SK-N-MC (cell line): ENCODE measurements at places on chromosomes 3 and 15.

DNA sequence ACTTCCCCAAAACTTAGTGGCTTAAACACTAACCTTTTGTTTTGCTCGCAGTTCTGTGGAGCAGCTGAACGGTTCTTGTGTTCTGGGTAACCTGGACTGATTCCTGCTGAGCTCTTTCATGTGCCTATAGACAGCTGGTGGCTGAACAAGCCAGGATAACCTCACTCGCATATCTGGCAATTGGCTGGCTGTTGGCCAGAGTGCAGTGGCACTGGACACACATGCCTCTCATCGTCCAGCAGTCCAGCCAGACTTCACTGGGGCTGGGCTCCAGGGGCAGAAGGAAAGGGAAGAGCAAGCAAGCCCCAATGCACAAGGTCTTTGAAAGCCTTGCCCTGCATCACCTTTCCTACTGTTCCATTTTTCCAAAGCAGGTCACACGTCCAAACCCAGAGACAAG, 53.6 kb upstream of the GATA2 start:
- no peak for DNase-seq

DNA sequence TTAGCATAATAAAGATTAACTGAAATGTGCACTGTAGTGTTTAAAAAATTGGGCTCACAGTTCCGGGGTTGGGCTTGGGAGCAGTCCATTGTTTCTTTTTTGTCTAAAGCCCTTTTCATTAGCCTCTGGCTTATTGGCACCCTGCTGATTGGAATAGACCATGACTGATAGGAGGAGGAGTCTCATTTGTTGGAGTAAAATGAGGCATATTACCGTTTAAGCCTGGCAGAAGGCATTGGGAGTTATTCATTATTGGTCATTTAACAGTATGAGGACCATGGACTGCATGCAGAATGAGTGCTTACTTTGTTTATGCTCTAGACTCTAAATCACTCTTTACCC, 139.0 kb upstream of the CGNL1 start:
- DNase-seq: no peak

- DNase-seq: no peak
Observed at GRCh38 chr15:77771616-77772015, 138.9 kb upstream of the LINGO1 start.

DNA sequence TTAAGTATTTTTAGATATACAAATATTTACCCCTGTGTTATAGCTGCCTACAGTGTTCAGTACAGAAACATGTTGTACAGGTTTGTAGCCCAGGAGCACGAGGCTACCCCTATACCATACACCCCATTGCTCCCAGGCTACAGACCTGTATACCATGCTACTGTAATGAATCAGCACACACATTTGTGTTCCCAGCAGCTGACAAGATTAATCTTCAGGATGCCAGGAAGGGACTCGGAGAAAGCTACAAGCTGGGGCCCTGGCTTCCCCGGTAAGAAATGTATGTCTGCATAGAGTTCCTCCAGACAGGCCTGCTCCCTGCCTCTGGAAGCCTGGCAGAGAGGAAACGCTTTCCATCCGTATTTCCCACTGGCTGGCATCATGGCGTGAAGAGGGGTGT, 136.5 kb downstream of the XXYLT1 start:
- DNase-seq: no peak

- no peak for DNase-seq
Observed at GRCh38 chr3:157420606-157421130, 16.0 kb upstream of the PTX3 start.

DNA sequence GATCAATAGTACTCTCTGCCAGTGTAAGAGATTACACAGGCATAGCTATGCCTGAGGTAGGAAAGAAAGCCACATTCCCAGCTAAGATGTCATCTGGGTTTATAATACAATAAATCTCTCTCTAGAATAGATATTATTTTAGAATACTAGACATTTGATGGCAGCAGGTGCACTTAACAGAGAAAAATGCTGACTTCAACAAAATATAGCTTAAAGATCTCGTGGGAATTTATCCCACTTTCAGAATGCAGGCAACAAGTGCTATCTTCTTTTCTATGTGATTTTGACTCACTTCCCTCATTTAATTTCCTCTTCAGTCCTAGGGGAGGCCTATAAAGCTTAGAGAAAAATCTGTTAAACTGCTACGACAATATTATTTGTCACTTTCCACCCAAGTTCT, 60.9 kb upstream of the FSIP1 start:
- no peak for DNase-seq

DNA sequence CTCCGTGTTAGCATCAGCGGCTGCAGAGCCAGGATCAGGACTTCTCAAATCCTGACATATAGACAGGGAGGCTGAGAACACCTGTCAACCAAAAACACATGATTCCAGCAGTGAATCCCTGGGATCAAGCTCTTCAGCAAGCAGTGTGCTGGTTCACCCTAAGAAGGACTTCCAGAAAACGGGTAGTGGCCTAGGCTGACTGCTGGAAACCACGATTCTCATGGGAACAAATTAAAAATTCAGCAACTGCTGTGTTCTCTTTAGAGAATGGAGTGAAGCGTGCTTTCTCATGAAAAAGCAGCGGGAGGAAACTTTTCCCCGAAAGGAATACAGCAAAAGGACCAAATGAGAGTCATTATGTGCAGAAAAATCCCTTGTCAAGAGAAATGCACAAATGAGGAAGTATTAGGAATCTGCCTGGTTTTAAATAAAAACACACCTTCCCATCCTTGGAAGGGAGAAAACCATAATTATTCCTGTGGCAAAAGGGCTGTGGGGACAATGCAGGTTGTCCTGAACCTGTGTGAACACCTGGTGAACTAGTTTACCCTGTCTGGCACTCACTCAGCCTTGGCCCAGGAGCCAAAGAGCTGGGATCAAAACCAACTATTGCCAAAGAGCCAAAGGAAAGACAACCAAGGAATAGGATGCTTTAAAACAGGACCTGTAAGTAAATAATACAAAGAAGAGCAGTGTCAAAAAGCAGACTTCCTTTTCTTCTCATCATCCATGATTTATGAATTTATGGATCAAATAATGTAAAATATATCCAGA, 13.4 kb downstream of the IL12A start:
- no peak for DNase-seq

DNA sequence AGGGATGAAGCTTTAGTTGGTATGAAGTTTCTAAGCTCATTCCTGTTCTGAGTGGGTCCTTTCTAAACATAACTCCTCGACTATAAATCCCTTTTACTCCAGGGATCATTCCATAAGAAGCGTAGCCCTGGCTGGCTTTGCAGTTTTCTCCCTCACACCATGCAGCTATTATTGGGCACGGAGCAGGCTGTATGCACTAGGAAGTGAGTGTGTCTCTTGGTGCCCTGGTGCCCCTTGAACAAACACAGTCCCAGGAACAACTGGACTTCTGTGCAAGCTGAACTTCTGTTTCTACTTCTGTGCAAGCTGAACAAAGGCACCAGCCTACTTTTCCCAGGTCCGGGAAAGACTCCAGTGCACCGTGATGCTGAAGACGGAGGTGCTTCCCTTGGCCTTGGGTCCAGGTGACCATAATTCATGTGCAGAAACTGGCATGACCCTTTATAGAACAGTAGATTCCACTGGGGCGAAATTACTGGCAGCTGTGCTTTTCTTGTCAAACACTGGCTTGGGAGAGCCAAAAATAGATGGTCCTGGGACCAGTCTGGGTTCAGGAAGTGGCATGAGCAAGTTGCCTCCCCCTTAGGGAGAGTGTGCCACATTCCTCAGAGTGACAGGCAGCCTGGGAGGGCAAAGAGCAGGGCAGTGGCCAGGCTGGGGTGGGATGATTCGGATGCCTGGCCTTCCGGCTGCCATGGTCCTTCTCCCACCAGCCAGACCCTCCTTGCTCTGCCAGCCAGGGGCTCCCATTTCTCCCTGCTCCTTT, 127.2 kb downstream of the SLCO3A1 start:
- no peak for DNase-seq
